EH (cell line): ENCODE measurements at places on chromosomes 1 and 21.
A peak's percentile ranks its signal among the peaks of the same experiment; 100 is the strongest.

DNA sequence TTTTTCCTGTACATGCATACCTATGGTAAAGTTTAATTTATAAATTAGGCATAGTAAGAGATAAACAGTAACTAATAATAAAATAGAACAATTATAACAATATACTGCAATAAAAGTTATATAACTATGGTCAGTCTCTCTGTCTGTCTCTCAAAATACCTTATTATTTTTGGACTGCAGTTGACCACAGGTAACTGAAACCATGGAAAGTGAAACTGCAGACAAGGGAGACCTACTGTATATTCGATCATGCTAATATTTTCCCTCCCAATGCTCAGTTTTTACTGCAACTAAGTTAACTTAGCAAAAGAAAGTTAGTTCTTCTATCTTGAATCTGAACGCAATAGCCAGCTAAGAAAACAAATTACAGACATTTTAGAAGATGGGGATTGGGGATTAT, 12.3 kb upstream of the DHX9 start:
- DNase-seq = no peak

DNA sequence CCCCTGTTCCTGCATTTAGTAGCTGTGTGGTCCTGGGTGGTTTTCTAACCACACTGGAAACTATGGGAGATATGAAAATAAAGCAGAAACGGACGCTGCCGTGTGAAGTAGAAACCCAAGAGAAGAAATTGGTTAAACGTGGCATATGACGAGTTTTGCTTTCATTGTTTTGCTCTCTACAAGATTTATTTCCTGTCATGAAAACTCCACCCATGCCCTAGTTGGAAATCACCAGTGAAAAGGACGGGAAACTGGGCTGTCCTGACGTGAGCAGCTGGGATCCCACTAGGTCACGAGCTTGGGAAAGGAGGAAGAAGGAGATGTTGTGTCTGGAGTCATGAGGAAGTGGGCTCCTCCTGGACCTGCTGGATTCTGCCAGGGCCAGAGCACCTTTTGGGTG, 120.8 kb upstream of the GADD45A start:
- no peak for DNase-seq

GRCh38 chr1:193588311-193589082, 402.1 kb upstream of the B3GALT2 start:
- DNase-seq = peak; percentile 4

DNA sequence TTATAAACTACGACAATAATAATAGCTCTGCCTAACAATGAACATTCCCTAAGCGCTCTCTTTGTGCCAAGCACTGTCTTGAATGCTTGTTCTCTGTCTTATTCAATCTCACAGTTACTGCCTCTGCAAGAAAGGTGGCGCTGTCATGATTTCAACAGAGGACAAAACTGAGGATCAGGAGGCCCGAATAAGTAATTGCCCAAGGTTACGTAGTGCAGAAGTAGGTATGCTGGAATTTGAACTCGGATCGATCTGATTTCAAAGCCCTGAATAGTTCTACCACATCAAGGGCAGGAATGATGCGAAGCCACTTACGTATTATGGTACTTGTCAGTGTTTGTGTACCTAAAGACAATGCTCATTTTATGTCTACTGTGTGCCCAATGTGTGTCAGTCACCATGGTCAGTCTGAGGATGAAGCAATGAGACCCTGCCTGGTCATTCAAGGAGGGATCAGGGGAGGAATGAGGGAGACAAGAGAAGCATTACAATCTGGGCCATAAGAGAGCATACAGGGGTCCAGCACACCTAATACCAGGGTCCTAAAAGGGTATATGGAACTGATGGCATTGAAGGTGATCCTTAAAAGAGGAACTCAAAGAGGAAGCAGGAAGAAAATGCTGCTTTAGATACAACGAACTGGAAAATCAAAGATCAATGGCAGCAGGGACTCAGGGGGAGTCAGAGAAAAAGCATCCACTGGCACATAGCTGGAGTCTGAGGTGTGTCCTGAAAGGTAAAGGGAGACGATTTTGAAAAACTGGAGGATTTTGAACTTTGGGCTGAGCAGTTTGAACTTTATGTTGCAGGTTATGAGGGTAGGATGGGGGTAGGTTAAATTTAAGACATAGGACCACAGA, 389.2 kb downstream of the PLPP3 start:
- no peak for DNase-seq

DNA sequence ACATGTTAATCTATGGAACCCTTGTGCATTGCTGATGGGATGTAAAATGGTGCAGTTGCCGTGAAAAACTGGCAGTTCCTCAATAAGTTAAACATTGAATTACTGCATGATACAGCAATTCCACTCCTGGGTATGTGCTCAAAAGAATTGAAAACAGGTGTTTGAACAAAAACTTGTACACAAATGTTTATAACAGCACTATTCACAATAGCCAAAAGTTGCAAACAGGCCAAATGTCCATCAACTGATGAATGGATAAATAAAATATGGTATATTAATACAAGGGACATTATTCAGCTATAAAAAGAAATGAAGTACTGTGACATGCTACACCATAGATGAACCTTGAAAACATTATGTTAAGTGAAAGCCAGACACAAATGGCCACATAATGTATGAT, 17.7 kb upstream of the SRSF10 start:
- DNase-seq = no peak

GRCh38 chr1:24990136-24990535, 60.1 kb upstream of the RUNX3 start:
- no peak for DNase-seq

DNA sequence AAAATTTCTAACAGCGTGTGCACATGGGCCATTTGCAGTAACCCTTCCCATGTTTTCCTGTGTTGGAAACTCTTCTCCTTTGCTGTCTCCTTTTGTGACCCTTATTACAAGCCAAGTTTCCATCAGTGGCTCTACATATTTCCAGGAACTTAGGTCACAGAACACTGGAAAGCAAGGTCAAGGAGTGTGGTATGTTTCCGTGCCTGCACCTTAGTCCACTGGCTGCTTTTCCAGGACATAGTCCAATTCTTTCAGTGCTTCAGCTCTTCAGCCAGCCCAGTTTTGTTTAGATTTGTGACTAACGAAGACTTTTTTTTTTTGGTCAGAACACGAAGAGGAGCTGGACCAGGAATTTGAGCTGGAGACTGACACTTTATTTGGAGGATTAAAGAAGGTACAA, 33.8 kb downstream of the HHAT start:
- peak; percentile 80 for DNase-seq

- DNase-seq = no peak
Observed at GRCh38 chr1:95196017-95196416, 38.0 kb upstream of the RWDD3 start.

- no peak for DNase-seq
Observed at GRCh38 chr1:116920211-116920610, 10.5 kb downstream of the PTGFRN start.

GRCh38 chr1:187051618-187052232, 223.0 kb downstream of the PLA2G4A start:
- peak; percentile 50 for DNase-seq

DNA sequence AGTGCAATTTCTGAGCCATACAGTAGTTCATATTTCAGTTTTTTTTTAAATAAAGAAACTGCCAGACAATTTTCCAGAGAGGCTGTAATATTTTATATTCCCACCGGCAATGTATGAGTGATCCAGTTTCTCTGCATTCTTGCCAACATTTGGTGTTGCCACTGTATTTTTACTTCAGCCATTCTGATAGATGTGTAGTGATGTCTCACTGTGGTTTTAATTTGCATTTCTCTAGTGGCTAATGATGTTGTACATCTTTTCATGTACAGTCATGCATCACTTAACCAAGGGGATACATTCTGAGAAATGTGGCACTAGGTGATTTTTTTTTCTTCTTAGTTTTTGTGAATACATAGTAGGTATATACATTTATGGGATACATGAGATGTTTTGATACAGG, 99.6 kb downstream of the CENPF start:
- peak; percentile 2 for DNase-seq
